Cortex of kidney (tissue), 1 donor: ENCODE measurements at places on chromosomes 2 and 18.

DNA sequence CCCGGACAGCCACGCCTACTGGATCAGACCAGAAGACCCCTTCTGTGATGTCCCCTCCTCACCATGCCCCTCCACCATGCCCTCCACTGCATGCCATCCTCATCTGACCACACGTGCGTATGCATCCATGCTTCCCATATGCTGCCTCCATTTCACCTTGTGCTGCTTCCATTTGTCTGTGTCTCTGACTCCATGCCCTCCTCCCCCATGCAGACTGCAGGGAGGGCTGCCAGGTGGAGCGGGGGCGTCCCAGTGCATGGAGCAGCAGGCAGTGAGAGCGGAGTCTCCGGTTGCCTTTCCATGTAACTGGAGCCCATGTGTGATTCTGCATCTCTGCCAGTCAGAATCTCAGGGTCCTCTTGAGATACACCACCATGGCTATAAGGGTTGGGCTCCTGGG is 52.6 kb downstream of the COA5 start:
- no peak for DNase-seq

GRCh38 chr2:30871980-30872789 is 64.9 kb upstream of the CAPN13 start:
- DNase-seq = no peak

- no peak for DNase-seq
These were observed 138.9 kb upstream of the HAAO start for GRCh38 chr2:42931146-42931817.

GRCh38 chr2:240893363-240893844 is 2.6 kb downstream of the MAB21L4 start:
- no peak for DNase-seq

DNA sequence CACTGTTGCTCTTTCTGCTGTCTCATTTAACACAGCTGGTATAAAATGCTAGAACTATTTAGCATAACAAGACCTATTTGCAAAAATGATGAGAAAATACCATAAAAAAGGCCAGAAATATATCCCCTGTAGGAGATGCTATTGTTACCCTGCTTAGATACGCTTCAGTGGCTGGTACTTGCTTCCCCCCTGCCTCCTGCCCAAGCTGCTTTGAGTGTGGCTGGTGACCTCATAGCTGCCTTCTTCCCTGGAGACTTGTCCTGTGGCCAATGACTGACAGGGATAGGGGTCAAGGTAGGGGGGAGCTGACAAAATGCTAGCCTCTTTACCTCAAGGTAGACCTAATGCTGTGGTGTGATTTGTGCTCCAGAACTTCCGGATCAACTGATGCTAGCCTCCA is 150.2 kb upstream of the ZEB2 start:
- no peak for DNase-seq

- DNase-seq = no peak
These were observed 254.2 kb downstream of the AGPS start for GRCh38 chr2:177646791-177647190.

GRCh38 chr2:211014376-211014775 is 458.0 kb downstream of the CPS1 start:
- DNase-seq = no peak

GRCh38 chr2:61011678-61012077 is 5.8 kb upstream of the PEX13 start:
- DNase-seq = no peak

DNA sequence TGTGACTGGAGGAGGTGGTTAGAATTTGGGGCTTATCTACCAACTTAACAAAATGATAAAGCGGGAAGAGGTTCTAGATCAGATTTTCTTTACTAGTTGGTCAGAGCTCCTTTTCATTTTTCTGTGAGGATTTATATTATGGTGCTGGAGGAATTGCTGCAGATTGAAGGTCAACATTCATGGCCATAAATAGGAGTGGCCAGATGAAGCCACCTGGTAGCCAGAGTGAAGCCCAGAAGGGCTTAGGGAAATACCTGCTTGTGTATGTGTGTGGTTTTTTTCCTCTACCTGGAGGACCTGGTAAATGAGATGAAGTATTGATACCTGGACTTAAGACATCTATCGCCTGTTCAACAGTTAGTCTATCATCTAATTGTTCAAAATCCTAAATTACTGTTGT is 122.9 kb upstream of the MSTN start:
- DNase-seq = no peak
